Hepatocyte (in vitro differentiated cells): ENCODE measurements at places on chromosomes 5 and 9.

DNA sequence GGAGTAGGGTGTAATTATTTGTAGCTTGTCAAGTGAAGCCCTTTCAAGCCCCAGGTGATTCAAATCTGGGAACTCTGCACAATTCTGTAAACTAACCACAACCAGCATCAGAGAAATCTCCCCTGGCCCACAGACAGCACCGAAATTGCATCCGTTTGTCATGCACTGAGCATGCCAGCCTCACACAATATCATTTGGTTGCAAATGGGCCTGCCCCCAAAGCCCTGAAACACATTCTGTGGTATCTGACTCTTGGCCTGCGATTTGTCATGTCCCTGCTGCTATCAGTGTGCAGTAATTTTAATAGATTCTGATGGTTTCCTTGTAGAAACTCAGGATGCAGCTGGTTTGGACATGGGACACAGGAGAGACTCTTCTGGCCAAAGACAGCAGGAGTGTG is 35.3 kb downstream of the SNX24 start:
- no peak for DNase-seq

GRCh38 chr9:89666364-89666763 is 61.6 kb downstream of the GADD45G start:
- DNase-seq = no peak

DNA sequence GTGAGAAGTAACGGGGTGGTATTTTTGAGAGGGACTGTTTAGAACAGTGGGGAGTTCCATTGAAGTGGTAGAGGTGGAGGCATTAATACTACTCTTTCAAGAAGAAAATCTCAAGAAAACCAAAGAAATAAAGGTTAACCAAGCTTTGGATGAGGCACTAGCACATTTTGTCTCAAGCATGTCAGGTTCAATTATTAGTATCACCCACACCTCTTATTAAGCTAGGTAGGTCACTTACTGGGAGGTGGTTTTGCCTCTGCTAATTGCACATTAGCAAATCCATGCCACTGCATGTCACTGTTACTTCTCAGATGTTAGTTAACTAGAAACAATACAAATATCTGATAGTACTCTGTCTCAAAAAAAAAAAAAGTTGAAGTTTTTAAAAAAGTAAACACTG is 10.2 kb downstream of the RABGAP1 start:
- DNase-seq = no peak

DNA sequence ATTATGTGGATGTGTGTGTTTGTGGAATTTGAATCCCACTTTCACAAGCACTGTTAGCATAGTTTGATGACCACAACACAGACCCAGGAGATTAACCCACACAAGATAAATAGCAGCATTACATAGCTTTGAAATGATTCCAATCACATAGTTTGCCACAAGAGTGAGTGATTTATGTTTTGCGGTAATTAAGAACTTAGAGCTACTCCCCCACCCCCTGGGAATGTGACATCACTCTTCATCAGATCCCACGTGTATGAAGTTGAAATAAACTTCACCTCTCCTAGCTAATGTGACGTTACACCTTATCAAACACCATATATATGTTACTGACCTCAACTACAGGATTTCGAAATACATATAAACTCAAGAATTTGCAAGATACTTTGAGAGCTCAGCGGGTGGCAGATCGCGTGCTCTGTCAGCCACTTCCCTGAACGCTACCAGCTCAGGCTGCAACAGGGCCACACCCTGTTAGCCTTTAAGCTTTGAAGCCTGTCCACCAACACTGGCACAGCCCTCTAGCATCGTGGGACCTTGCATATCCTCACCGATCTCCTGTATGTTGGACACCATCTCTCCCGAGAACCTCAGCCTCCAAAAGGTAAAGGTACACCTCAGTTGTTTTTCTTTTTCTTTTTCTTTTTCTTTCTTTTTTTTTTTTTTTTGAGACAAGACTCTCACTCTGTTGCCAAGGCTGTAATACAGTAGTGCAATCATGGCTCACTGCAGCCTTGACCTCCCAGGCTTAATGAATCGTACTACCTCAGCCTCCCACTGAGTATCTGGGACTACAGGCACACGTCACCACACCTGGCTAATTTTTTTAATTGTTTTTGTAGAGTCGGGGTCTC is 1.7 kb upstream of the AGTPBP1 start:
- DNase-seq = peak; percentile 66

GRCh38 chr5:81214848-81215247 is 18.3 kb upstream of the CKMT2 start:
- DNase-seq = no peak

DNA sequence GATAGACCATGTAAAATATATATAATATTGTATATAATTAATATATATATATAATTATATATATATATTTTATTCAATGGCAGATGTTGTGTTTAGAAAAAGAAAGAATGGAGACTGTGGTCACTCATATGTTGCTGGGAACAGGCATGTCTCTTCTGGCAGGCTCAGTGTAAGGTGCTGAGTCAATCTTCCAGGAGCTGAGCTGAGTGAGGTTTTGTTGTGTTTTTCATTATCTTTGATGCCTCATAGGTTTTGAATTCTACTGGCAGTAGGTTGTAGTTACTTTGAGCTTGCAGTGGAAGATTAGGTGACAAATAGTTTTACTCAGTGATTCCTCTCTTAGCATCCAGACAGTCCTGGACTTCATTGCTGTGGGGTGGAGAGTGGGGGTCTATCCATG is 561.3 kb downstream of the IRX1 start:
- no peak for DNase-seq

GRCh38 chr9:108551030-108551841 is 304.6 kb downstream of the ACTL7B start:
- DNase-seq = peak; percentile 50

- no peak for DNase-seq
Observed at GRCh38 chr5:129410488-129410887, 49.6 kb upstream of the ADAMTS19 start.

DNA sequence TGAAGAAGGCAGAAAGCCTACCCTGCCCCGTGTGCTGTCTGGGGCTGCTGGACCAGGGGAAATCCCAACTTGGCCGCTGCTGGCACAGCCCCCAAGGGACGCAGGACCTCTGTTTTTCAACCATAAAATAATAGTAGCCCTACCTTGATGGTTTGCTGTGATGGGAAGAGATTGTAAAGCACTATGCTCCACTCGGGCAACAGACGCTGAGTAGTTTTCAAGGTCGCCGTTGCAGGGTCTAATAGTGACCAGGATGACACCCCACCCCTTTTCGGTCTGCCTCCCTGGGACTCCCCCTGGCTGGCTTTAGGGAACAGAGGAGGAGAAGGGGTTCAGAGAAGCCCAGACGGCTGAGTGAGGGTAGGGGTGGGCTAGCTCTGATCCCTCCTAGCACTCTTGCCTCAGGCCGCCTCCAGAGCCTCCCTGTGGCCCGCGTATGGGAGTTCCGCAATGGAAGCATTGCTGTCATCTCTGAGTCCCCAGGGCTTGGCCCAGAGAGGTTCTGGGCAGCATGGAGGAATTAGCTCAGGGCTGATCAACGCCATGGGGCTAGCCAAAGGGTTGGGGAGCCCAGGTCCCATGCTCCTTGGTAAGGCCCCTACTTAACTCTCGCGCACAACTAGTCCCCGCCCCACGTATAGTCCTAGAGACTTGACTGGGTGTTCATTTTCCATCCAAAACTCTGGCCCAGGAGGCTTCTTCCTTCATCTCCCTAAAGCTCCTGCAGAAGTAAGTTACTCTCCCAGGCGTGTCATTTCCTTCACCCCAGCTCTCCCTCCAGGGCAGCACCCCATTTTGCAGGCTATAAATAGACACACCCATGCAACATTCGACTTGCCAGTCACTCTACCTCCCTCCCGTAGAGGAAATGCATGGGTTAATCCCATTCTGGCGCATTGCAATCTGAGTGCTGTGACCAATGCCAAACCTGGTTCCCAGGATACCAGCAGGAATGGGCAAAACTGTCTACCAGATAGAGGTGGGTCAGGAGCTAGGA is 1.1 kb upstream of the IRF1 start:
- DNase-seq = peak; percentile 7

GRCh38 chr9:132235894-132236661 is 74.2 kb downstream of the NTNG2 start:
- peak; percentile 88 for DNase-seq

GRCh38 chr5:106601620-106602019 is 1069.1 kb downstream of the EFNA5 start:
- DNase-seq = peak; percentile 7

GRCh38 chr5:148635321-148636083 is 18.8 kb downstream of the HTR4 start:
- DNase-seq = no peak

DNA sequence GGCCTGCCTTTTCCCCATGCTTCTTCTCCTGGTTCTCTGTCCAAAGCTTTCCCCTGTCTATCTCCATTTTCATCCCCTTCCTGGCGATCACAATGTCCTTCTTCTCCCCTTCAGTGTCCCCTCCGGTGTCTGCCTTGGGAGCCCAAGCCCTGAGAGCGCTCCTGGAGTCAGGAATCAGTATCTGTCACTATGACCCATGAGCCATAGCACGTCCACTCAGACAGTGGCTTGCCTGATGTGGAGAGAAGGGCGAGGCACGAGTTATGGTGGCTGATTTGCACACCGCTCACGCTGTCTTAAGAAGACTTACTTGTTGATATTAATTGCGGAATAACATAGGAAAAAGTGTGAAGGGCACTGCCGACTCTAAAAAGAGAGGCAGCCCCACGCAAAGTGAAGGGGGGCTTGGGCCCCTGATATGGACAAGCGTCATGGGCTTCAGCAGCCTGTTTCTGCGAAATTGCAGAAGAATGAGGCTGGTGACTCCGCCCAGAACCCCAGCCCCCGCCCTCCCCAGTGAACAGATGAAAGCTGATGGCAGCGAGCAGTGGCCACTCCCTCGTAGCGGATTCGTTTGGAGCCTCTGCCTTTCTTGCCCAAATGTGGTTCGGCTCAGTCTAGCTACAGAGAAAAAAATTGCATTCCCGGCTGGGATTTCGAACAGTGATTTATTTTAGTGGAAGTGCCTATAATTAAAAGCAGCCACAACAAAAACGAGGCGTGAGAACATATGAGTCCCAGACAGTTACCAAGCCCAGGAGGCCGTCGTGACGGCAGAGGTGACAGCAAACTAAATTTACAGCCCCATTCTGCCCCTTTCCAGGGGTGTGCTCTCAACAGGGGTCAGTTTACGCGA is 149.8 kb downstream of the ICE1 start:
- no peak for DNase-seq

DNA sequence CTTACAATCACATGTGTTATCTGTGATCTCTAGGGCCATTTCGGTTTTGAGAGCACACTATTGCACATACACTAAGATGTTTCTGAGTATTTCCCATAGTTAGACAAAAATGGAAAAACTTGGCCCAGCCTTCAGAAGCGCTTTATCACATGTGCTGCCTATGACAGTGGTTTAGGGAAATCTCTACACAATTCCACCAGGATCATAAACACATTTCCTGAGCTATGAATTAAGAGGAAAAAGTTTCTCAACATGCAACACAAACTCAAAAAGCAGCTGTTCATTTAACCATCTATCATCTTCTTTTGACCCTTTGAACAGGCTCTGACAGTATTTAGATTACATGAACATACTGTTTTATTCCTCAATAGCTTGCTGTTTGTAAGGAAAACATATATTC is 15.1 kb downstream of the FGF1 start:
- no peak for DNase-seq

GRCh38 chr5:96946381-96946780 is 10.5 kb downstream of the LNPEP start:
- DNase-seq = no peak

DNA sequence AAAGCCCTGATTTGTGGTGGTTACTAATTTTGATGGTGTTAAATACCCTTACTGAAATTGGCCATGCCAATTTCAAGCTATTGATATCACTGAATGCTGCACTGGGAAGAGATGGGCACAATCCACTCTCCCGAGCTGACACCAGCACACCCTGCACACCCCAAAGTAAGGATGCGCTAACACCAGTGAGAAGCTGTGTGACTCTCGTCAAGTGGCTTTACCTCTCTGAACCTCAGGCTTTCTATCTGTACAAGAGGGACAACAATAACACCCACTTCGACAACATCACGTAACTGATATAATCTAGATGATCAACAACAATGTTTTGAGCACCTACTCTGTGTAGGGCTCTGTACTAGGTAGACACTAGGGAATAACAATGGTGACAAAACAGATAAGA is 8.0 kb upstream of the AKNA start:
- DNase-seq = no peak

- no peak for DNase-seq
Observed at GRCh38 chr5:83034036-83034435, 43.2 kb downstream of the TMEM167A start.

DNA sequence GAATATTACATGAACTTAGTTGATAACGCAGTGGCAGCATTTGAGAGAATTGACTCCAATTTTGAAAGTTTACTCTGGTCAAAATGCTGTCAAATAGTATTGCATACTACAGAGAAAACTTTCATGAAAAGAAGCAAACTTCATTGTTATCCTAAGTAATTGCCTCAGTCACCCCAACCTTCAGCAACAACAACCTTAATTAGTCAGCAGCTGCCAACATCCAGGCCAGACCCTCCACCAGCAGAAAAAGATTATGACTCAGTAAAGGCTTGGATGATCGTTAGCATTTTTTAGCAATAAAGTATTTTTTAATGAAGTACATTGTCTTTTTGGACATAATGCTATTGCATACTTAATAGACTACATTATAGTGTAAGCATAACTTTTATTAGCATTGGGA is 40.8 kb upstream of the SPDL1 start:
- DNase-seq = no peak

DNA sequence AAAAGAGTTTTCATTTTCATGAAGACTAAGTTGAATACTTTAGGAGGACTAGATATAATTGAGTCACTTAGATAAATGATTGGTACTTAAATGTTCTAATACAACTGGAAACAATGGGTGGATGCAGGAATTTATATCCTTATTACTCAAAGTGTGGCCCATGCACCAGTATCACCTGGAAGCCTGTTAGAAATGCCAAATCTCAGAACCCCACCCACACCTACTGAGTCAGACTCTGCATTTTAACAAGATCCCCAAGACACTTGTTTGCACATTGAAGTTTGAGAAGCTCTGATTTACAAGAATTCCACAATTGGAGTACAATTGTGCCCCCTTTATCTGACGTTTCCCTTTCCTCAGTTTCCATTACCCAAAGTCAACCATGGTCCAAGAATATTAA is 239.0 kb downstream of the AUH start:
- DNase-seq = no peak

DNA sequence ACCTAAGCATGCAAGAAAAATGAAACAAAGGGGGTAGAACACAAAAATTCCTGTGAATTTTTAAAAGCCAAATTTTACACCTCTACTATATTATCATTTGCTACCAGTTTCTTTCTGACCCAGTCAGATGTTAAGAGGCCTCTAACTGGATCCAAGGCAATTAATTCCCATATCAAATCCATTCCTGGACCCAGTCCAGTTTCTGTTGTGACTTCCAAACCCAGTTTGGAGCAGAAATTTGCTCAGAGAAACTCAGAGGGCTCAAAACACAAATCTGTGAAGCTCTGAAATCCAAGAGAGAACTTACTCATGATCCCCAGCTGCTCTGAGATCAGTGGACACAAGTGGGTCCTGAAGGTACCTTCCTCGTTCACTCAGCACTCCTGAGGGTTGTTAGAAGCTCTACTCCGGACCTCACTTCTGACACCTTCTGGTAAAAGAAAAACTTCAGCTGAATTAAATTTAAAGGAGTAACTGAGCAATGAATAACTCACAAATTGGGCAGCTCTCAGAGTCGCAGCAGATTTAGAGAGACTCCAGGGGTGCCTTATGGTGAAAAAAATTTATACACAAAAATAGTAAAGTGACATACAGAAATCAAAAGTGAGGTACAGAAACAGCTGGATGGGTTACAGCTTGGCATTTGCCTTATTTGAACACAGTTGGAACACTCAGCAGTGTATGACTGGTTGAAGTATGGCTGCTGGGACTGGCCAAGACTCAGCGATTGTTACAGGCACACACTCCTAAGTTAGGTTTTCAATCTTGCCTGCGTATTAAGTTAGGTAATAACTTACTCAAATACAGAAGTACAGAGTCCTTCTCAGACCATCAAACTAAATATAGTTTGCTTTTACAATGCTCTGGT is 32.4 kb downstream of the INSL4 start:
- DNase-seq = peak; percentile 13
